ENCODE measurements at places on chromosomes 11 and 22.

- peak; percentile 85 for DNase-seq
Measured at GRCh38 chr11:95790933-95791708, 823 bp downstream of the CEP57 start.

- DNase-seq, result no peak
Measured at GRCh38 chr11:106216281-106216680, 138.8 kb downstream of the AASDHPPT start.

DNA sequence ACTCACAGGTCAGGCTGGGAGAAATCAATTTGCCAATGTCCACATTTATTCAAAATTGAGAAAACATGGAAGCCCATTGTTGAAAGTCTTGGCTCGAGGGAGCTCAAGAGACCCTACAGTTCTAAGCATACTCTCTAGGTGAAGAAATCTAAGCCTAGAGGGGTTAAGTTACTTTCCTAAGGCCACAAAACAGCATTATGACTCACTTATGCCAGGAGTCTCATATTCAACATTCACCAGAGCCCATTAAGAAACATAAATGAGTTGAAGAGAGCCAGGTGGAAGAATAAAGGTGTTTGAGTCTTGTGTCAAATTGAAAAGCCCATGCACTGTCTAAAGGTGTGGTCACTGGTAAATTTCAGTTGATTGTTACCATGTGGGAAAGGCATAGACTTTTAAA, 108.1 kb downstream of the INSC start:
- no peak for DNase-seq

DNA sequence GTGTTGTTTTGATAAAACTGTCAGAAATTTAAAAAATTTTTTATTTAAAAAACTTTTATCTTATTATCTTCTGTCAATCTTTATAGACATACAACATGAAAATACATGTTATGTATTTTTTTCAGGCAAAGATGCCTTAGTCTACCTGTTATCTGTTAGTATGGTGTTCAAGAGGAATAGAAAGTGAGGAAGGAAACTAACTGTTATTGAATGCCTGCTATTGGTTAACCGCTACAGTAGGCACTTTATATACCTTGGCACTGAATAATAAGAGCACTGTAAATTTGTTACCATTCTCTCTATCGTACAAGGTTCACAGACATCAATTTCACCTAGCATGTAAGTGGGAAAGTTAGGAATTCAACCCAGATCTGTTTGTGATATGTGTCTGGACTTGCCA, 272.1 kb upstream of the CCDC90B start:
- no peak for DNase-seq

DNA sequence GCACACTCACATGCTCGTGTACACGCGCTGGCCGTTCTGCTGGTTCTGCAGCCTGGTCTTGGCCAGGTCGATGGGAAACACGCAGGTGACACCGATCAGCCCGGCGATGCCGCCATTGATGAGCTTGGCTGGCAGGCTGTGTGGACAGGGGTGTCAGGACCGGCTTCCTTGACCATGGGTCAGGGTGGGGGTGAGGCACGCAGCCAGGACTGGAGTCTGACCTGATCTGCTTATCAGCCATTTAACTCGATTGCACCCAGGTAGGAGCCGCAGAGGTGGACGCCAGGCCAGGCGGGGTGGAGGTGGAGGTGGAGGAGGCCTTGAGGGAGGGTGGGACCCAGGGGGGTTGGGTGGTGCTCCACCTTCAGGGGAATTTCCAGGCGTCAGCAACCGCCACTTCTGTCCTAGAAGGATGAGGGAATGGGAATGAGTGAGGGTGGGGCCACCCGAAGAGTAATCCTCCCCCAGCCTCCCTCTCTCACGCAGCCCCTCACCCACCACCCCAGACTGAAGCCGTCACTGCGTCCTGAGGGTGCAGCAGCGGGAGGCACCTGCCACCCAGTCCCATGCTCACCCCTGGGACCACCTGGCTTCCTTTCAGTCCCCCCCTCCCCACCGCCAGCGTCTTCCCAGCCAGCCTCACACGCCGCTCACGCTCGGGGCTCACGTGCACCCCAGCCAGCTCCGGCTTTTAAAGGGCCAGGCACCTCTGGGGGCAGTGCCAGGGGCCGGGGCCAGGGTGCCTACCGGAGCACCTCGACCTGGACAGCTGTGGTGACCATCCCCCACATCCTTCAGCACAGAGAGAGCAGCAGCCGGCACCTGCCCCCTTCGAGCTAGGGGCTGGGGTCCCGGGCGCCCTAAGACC, 3.1 kb downstream of the SLC25A22 start:
- no peak for DNase-seq

DNA sequence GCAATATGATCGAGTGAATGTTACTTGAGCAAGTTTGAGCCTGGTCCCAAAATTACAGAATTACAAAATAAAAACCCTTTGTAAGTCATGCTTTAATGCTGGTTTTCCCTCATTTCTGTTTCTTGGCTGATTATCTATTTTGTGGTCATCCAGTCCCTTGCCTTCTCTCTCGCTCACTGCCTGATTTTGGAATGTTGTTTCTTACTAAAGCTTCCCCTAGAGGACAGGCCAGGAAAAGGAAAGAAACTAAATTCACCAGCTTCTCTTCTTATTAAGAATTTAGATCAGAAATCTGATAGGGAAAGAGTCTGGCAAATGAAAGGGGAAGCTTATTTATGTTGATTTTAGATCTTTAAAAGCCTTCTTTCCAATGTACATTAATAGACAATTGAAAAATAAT, 16.6 kb upstream of the BDNF start:
- no peak for DNase-seq

DNA sequence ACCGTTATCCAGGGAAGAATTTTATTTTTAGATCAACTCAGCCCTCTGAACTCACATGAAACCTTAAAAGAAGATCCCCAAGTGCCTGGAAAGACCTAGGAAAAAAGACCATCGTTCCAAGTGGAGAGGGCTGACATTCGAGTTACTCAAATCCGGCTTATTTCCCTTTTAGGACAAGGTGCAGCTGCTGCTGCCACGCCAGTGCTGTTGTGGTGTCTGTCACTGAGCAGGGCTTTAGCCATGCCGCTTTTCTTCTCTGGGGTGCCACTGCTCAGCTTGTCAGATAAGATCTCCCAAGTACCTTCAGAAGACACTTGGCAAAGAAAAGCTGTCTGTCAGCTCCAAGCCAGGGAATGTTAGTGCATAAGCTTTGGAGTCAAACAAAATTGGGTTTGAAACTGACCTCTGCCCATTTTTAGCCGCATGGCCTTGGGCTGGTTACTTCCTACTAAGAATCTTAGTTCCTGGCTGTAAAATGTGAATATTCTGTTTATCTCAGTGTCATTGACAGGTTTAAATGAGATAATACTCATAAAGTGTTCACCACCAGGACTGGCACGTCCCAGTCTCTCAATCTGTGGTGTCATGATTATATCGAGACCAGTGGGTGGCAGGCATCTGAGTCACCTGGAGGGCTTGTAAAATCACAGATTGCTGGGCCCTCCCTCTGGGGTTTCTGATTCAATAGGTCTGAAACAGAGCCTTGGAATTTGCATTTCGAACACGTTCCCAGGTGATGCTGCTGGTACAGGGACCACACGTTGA, 117.5 kb downstream of the PKNOX2 start:
- DNase-seq, result no peak

- no peak for DNase-seq
Measured at GRCh38 chr11:67372993-67373647, at the start of gene CLCF1. Gene CLCF1, minus strand, starts transcription at chr11:67373598. Its CDS starts 59 bp downstream, at chr11:67373539.

DNA sequence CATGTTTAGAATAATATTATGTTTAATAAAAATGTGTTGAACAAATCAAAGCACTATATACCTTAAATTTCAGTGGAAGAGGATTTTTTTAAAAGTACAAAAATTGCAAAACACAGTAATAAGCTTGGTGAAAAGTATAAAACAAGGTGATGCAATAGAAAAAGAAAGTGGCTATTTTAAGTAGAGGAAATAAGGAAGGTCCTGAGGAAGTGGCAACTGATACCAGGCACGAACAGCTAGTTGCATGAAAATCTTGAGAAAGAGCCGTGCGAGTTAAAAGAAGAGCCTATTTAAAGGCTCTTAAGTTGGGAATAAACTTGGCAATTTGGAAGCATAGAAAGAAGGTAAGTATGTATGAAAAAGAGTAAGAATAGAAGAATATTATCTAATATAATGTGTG, 1679.3 kb downstream of the LRRC4C start:
- DNase-seq, result no peak

GRCh38 chr11:12185914-12186313, 75.5 kb downstream of the MICAL2 start:
- DNase-seq, result no peak

GRCh38 chr22:23184100-23184763, 3.9 kb downstream of the BCR start:
- DNase-seq, result no peak

GRCh38 chr22:37848587-37849088, 581 bp upstream of the EIF3L start:
- DNase-seq, result no peak

- no peak for DNase-seq
Measured at GRCh38 chr11:126581871-126582648, 226.6 kb downstream of the ST3GAL4 start.

DNA sequence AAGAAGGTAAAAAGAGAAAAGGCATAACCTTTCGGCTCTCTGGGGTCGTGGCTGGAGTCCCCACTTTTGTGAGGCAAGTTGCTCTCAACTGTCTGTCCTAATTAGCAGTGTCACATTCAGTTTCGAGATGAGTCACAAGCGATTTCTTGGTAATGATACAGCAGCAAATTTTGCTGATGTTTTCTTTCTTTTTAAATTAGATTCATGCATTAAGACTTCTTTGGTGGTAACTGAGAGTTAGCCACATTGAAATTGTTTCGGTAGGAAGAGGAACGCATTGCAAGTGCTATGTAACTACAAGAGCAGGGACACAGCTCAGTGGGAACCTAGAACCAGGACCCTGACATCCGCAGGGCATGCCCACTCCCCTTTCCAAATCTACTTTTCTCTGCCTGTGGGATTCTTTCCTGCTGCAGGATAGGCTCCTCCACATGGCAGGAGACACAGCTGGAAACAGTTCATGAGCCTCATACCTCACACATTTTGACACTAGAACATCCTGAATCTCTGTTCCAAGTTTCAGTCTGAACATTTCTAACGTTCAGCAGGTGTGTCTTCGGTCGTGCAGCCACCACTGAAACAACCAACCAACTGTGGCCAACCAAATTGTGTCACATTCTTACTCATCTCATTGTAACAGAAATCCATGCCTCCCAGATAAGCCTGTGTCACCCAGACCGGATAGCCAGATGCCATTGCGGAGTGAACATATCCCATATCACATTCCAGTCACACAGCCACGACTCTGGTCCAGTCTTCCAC, 987.6 kb downstream of the NTM start:
- no peak for DNase-seq

- DNase-seq, result no peak
Measured at GRCh38 chr22:49614966-49615965, 212.4 kb downstream of the BRD1 start.

- DNase-seq, result no peak
Measured at GRCh38 chr11:15113381-15113780, 1.3 kb upstream of the INSC start.

DNA sequence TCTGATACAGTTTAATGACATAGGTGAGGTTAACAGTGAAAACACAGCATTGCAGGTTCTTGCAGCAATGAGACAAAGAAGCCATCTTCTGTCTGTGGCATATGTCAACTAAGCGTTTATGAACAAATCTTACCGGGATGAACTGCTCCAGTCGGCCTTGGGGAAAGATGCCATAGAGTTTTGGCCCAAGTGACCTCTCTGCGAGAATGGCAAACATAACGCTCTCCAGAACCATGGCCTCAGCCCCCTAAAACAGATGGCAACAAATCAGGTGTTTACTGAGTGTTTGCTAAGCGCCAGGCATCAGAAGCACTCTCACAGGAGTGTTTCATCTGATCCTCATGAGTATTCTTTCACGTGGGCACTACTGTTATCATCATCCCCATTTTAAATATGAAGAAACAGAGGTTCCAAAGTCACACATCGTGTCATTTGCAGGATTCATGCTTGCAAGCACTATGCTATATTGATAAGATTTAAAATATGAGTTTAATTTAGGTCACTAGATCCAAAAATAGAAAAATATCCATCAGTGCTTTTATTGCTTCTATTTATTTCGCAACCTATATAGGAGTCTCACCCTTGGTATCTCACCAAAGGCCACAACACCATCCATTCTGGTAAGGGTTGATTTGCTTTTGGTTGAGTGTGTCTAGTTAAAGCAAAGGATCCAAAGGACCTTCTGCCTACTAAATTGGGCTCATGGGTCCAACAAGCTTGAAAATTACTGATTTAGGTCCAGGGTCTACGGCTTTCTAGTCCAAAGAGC, 35.9 kb downstream of the TCIRG1 start:
- no peak for DNase-seq

DNA sequence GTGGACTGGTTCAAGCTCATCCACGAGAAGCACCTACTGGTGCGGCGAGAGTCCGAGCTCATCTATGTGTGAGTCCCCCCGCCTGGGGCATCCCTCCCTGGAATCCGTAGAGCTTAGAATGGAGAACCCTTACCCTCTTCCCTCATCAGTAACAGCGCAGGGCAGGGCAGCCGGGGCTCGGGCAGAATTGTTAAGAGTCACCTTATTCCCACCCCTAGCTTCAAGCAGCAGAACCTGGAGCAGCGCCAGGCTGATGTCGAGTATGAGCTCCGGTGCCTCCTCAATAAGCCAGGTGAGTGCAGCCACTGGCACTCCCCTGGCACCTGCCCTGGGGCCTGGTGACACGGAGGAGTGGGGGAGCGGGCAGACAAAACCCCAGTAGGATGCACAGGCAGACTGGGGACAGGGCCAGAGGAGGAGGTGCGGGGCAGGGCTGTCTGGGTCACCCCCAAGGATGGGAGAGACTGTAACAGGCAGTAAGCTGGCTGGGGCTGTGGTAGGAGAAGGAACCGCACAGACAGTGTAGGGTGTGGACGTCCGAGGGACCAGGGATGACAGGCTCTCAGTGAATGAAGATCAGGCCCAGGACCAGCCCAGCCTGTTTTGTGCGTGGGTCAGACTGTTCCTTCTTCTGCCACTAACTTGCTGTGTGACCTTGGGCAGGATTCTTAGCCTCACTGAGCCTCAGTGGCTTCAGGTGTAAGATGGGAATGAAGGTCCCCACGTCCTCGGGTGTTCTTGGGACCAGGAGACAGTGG, 20.4 kb downstream of the C22orf23 start:
- no peak for DNase-seq

DNA sequence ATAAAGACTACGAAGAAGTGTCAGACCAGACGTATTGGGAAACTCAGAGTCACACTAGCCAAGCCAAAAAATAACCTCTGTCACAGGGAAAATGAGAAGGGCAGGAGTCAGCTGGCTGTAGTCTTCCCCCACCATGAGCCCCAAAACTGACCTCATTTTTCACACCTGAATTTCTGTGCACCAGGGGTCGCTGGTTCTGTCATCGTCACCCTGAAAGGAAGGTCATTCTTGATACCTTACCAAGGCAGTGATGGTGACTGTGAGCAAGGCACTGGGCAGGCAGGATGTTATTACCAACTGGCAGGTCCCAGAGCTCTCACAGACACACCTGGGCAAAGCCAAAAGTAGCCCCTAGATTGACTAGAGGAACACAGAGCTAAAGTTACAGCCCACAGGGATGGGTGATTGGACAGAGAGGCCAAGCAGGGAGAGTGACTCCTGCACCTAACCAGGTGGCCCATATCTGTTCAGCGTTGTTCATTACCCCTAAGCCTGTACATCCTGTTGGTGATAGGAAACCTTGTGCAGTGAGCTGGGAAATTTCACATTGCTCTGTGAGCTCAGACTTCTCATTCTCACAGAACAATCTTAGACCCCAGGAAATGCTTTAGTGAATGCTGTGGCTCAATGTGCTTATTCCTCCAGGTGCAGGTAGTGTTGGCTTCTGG, 32.3 kb upstream of the OR56A1 start:
- no peak for DNase-seq

All from coronary artery (tissue), 2 donors.